Activated naive CD4-positive, alpha-beta T cell treated with Interleukin-2 at 50 U/mL for 16 hours (primary cell): ENCODE measurements at places on chromosomes 6 and 20.

- no peak for DNase-seq
These were observed 1.5 kb downstream of the MMP24OS start for GRCh38 chr20:35276408-35276807.

- no peak for DNase-seq
These were observed 44.2 kb upstream of the RNF24 start for GRCh38 chr20:4059606-4060005.

GRCh38 chr6:125596020-125596419 is 153.4 kb upstream of the HEY2 start:
- DNase-seq: no peak

GRCh38 chr6:36656441-36656840 is 22.1 kb upstream of the CDKN1A start:
- no peak for DNase-seq

- no peak for DNase-seq
These were observed 70.0 kb downstream of the FAM50B start for GRCh38 chr6:3919130-3919628.

- peak; percentile 23 for DNase-seq
These were observed 1.1 kb downstream of the MGME1 start for GRCh38 chr20:17969884-17970409.

- DNase-seq: peak; percentile 12
These were observed 31.7 kb upstream of the UBR2 start for GRCh38 chr6:42532038-42532669.

DNA sequence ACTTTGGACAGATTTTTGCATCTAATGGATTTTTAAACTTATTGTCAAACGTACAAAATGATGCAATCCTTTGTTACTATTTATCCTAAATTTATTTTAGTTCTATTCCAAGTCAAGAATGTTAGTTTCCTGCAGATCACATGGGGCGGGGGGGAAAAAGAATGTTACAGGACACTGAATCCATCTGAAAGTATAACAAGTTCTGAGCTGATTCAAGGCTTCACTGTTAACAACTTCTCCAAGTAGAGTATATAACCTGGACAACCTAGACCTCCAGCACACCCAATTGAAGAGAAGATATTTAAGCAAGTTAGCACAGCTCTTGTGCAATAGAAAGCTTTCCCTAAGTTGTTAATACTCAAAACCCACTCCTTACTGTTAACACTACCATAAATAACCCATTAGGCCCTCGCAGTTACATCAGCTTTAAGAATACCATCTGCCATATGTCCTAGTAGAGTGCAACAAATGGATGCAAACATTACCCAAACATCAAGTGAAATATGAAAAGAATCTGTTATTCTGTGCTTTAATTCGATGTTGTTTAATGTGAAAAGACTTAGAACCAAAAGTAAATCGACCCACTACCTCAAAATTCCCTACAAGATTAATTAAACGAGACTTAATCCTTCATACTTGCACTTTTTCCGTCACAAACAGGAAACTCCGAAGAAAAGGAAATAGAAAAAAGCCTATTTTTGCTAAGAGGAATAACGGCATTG is 1.3 kb downstream of the SEC63 start:
- DNase-seq: no peak

- DNase-seq: no peak
These were observed 4.9 kb downstream of the ARFRP1 start for GRCh38 chr20:63702751-63703470.

DNA sequence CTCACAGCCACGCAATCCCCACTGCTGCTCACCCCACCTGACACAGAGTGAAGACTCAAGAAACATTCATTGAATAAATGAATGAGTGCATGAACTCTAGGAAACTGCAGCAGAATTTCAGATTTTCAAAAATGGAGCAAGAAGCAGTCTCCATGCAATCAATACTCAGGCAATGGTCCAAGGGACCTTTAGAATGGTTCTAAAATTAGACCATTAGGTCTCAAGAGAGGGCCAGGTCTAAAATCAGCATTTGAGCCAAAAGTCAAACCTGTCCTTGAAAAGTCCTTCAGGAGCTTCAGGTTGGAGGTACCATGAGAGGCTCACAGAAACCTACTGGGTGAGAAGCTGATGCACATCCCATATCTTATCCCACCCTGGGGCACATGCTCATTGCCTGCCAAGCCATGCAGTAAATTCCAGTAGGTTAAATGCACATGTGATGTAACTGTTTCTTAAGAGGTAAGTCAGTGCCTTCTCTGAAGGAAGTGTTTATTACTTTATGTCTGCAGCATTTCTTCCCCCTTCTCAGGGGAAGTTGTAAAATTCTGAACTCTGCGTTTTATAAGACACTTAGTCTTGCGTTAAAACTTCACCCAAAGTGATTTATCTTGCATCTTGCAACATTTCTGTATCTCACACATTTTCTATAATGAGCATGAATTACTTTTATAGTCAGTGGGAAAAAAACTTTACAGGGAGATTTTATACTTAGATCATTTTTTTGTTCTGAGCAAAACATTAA is 126.6 kb downstream of the ADAT2 start:
- DNase-seq: no peak

DNA sequence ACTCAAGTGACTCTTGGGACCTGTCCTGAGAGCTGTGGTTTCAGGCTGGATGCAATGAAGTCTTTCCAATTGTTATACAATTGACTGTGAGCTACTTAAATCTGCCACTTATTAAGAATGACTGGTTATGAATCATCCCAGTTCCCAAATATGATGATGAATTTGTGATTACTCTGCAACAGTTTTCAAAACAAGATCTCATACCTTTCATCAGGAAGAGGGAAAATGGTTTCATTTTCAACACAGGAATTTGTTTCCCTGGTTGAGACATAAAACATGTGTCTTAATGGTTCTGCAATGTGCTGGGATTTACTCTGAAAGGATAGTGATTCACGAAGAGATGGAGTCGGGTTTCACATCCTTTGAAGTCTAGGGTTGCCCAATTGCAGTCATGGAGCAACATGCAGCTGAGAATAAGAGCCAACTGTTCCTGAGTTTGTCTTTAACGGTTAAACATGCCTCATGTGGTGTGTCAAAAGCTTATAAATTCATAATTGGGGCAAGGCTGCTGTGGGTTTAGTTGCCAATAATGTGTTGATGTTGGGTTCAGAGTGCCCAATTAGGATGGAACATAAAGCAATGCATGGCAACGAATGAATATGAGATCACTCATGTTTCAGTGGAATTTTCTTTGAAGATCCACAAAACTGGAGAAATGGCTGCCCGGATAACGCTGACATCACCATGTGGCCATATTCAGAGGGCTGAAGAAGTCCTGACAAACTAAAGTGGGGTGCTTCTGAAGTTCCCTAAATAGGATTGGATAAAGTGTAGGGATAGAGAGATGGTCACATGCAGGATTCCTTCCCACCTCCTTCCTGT is 41.0 kb downstream of the CYP24A1 start:
- no peak for DNase-seq

DNA sequence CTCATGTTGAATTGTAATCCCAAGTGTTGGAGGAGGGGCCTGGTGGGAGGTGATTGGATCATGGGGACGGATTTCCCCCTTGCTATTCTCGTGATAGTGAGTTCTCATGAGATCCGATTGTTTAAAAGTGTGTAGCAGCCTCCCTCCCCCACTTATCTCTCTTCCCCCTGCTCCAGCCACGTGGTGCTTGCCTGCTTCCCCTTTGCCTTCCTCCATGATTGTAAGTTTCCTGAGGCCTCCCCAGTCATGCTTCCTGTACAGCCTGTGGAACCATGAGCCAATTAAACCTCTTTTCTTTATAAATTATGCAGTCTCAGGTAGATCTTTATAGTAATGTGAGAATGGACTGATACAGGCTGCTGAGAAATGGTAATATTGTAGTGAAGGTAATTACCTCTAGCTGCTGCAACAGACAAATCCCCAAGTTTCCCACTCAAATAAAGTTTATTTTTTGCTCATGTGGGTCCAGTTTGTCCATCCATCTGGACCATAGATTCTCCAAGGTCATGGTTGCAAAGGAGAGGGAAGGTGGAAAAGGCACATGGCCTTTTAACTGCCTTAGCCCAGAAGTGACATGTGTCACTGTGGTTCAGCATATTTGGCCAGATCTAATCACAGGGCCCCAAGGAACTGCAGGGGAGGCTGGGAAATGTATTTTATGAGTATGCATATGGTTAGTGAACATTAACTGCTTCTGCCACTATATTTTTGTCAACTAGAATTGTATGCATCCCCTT is 89.2 kb downstream of the TRMT11 start:
- DNase-seq: no peak

DNA sequence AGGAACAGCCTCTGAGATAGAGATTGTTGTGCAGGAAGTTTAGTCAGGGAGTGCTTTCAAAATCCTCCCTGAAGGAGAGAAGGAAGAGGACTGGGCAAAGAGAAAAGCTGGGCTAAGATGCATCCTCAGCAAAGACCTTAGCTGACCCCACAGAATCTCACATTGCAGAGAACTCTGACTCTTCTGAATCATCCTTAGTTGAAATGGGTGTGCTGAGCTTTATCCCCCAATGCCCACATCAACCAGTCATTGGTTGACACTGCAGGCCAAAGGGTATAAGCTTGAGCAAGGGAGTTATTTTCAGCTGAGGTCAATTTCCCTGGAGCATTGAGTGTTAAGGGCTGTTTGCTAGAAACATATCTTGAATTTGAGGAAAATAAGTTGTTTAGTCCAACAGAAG is 732.2 kb downstream of the CBLN4 start:
- no peak for DNase-seq

DNA sequence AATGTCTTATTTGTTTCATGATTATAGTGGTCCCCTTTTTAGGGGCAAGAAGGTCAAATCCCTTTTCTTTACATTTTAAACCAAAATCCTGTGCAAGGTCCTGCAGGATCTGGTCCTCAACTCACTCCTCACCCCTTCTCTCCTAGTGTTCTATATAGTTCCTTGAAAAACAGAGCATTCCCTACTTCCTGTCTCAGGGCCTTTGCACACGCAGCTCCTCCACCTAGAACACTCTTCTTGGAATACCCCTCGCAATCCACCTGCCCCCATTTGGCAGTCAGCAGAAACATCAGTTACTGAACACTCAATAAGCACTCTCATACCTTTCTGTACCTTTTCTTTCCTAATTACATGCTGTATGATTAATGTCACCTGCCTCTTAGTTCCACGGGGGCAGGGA is 3.2 kb upstream of the ATP5F1E start:
- DNase-seq: no peak

GRCh38 chr20:59221049-59221706 is 57.6 kb downstream of the ZNF831 start:
- no peak for DNase-seq

DNA sequence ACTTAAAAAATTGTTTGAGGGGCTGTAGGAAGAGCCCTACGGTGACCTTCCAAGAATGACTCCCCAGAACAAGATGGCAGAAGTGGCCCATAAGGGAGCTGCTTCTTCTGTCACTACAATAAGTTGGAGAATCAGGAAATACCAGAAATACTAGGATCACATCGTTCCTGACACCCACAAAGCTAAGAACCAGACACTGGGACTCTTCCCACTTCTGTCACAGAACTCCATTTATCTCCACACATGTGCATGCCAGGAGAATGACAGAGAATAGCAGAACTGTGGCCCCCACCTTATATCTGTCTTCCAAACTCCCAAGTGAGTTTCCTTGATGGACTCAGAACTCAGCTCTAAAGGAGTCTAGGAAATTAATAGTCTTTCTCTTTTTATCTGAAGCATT is 54.6 kb upstream of the UBR2 start:
- DNase-seq: no peak

- no peak for DNase-seq
These were observed 57.7 kb upstream of the CD83 start for GRCh38 chr6:14059791-14060436.

DNA sequence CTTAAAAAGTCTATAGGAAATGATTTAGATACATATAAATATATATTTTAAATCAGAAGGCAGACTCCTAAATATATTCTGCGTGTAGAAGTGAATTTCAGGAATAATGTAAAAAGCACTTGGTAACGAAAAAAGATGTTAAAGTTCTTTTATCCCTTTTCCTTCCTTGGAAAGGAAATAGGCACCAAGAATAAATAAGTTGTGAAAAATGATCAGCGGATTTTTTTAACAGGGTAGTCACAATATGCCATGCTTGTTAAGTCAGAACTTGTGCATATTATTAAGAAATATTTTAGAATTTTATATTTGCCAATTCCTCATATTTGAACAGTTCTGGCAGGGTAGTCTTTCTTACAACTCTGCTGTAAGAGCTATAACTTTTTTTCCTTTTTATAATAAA is 173.8 kb downstream of the CD83 start:
- DNase-seq: no peak

GRCh38 chr6:57162516-57162915 is 9.6 kb upstream of the BAG2 start:
- no peak for DNase-seq

DNA sequence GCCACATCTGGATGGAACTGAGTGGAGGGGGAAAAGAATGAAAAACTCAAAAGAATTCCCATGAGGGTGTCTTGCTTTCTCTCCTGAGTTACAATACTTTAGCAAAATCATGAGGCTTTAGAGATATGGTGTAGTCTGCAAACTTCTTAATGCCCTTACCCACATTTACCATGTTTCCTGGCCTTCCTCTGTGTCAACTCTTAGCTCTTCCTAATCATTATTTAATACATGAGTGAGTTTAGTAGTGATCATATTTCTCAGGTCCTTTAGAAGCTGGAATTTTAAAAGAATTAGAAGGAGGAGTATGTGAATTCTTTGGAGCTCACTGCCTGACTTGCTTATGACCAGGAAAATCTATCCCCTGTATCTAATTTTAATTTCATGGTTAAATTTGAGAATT is 39.0 kb downstream of the STX11 start:
- no peak for DNase-seq

DNA sequence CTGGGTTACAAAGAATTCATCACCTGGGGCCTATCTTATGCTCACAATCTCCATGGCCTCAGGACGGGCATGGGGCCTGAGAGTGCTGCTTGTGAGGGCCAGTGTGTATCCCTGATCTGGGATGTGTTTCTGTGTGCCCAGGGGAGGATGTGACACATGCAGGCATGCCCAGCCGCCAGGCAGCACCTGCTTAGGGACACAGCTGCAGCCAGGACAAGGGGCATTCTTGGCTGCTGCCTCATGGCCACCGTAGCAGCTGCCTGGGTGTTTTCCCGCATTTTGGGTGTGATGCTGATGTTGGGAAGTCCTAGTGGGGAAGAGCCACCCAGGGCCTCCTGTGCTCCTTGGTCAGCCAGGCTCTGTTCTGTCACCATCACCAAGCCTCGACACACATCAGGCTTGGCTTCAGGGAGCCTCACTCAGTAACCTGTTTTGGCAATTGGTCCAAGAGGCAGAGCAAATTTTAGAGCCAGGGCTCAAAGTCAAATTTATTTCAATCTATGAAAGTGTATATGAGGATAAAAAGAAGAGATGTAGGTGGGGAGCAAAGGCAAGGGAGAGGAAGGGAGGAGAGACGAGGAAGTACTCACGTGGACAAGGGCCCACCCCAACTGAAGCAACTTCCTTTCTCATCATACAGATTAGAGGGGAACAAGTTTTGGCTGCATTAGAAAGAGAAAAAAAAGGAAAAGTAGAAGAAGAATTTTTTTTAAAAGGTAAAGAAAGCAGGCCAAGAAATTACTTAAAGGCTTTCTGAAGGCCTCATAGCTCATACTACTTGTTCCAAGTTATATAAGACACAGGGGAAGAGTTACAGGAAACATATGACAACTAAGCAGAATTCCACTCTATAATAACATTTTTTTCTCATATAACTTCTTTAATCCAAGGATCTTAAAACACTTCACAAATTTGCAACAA is 269.9 kb upstream of the SUPT3H start:
- DNase-seq: no peak

- no peak for DNase-seq
These were observed 53.0 kb downstream of the SRC start for GRCh38 chr20:37398750-37399621.

GRCh38 chr6:15421945-15422733 is 176.3 kb downstream of the JARID2 start:
- peak; percentile 23 for DNase-seq

- DNase-seq: peak; percentile 10
These were observed at the start of gene PPP1R14C for GRCh38 chr6:150142670-150143515. TSS of gene PPP1R14C (plus strand) at chr6:150143044. CDS start at chr6:150143193, 149 bp downstream.
